Renal cortical epithelial cell (primary cell): ENCODE measurements at places on chromosomes 2 and 18. TPM values are rescaled to one million over a fixed set of nuclear protein-coding genes. Genes with fewer than 3 reads are reported as not detected.

DNA sequence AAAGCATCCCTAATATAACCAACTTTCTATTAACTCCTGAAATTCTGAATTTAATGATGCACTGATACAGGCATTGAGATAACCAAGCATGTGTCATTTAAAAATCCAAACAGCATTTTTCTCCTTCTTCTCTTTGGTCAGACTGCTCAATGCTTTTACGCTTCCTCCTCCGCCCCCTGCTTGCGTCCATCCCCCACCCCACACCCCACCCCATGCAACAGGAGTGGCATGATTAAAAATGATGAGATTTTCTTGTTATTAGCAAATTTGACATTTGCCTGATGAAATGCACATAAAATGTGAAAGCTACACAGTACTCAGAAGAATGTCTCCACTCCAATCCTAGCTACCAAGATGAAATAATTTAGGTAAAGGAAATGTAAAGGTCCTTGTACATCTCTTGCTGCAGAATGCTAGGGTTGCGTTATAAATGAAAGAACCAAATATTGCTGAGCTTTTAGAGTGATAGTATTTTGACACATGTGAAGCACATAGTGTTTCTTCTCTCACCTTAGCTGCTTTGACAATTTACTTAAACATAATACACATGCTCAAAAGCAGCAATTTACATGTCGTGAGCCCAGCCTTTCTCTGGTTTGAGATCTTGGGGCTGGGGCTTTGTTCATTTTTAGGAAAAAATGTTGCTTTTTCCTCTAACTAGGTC lies 263.8 kb downstream of the MEIS1 start:
- DNase-seq = no peak

DNA sequence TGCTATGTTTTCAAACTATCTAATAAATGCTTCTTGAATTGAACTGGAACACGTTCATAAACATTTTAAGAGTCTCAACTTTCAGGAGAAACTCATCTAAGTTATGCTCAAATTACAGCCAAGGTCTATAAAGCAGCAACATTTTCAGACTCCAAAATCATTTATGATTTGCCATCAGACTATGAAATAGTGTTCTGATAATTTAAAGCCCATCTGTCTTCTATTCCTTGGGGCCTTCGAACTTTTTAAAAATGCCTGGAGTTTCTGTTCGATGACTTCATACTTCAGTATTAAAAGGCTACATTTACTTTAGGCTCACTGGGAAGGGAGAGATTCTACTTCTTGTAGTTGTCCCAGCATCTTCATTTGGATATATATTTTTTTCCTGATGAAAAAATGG lies 73.6 kb upstream of the NXPH2 start:
- DNase-seq = no peak

DNA sequence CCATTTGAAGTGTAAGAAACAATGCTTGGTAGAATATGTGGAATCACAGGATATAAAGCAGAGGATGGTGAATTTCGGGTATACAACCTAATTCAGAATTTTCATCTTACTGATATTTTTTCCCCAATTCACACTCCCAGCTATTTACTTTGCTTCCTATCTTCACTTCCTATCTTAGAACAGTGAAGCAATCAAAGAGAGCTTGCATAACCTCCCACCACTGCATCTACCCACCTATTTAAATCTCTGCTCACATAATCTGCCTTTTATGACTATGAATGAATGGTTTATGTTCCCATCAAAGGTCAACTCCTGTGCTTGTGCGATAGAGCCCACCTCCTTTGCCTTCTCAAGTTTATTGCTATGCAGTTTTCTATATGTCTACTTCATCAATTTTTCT lies 3.3 kb downstream of the RMDN2 start:
- no peak for DNase-seq

DNA sequence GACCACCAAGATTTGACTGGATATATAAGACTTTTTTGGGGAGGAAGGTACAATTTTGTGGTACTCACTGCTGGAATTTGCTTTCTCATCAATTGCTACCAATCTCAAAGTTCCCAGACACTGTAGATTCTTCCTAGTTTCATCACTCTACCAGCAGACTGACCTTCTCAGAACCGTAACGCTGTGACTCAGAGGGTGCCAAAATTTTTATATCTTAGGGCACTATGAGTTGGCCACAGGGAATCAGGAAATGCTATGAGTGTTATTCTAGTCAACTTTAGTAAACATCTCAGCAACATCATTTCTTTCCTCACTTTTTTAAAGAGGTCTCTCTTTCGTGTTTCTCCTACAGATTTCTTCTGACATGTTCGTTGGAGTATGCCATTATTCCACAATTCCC lies 499.0 kb downstream of the TMX3 start:
- no peak for DNase-seq

- DNase-seq = no peak
These were observed 1608.9 kb upstream of the PIK3C3 start for GRCh38 chr18:40346146-40346545.

GRCh38 chr18:22032392-22032961 lies 136.9 kb upstream of the GATA6 start:
- peak; percentile 100 for DNase-seq

- no peak for DNase-seq
These were observed 268.7 kb upstream of the ATP5MC3 start for GRCh38 chr2:175450029-175450760.

DNA sequence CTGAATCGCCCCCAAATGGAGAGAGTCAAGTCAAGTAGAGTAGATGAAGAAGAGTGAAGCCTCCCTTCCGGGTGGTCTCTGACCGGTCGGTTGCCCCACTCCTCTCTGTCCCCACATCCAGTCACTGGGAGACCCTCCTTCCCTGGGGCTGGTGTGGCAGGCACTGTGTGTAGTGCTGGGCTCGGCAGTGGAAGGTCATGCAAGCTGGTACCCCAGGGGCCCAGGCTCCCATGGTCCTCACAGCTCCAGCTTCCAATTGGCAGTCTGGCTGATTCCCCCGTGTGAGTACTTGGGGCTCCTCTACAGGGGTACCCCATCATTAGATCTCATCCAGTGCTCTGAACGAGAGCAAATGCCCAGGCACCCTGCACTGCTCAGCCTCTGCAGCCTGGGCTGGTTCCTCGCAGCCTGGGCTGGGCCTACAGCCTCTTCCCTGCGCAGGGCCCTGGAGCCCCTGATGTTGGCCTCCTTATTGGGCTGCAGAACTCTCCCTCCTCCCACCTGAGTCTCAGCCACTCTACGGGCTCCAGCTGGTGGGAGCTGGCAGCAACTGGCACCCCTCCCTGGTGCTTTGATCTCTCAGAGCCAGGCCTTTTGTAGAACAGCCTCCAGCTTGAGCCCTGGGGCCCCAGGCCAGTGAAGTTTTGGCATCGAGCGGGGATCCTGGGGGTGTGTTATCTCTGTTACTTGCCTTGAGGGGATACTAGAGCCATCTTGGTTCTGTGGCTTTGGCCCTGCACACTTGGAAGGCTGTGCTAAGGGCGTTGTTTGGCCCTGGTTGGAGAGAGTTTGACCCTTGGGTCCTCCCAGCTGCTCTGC lies 187.8 kb upstream of the HDAC4 start:
- no peak for DNase-seq

WNT6 gene
- total RNA-seq = 3.5 TPM in 1 of 2 replicates, not detected in the other

SEPTIN10 gene
- total RNA-seq = 95.7 and 122 TPM in 2 replicates

SMCHD1 gene
- 43.1 and 52.7 TPM in 2 replicates for total RNA-seq

SNED1 gene
- total RNA-seq = 1.6 and 4.2 TPM in 2 replicates
